Omental fat pad (tissue), 4 donors: ENCODE measurements at places on chromosomes 6 and 20. TPM values are rescaled to one million over a fixed set of nuclear protein-coding genes. Genes with fewer than 3 reads are reported as not detected.

The OOEP gene
- total RNA-seq: not detected

GRCh38 chr6:113842165-113842564 is 15.0 kb upstream of the MARCKS start:
- DNase-seq: no peak

The PGC gene
- not detected for total RNA-seq

The IFT52 gene
- total RNA-seq: 21.2 TPM

- no peak for DNase-seq
Measured at GRCh38 chr20:24492698-24493097, 23.3 kb downstream of the SYNDIG1 start.

- DNase-seq: no peak
Measured at GRCh38 chr6:75213732-75214131, 7.9 kb upstream of the COL12A1 start.

The C20orf141 gene
- total RNA-seq: 1.2 TPM

DNA sequence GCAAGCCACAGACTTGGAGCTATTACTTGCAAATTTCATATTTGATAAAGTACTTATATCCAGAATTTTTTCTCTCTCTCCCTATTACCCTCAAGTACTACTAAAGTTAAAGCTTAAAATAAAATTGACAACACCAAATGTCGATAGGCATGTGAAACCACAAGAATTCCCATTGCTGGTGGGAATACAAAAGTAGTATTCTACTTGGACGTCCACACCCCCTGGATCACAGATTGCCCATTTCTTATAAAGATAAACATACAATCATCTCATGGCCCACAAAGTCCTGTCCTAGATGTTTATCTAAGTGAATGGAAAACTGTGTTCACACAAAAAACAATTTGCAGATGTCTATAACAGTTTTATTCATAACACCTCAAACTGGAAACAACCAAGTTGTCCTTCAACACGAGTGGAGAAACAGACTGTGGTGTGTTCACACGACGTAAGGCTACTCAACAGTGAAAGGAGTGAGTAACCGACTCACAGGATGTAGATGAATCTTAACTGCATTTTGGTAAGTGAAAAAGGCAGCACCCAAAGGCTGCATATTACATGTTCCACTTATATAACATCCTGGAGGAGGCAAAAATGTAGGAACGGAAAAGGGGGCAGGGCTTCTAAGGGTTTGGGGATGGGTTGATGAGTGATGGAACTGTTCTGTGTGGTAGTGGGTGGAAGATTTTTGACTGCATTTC is 297.4 kb downstream of the THBS2 start:
- DNase-seq: no peak

GRCh38 chr6:101066481-101066880 is 185.4 kb upstream of the ASCC3 start:
- no peak for DNase-seq

The CFAP206 gene
- not detected for total RNA-seq

The ZNF391 gene
- 4.5 TPM for total RNA-seq

The GPX5 gene
- not detected for total RNA-seq

GRCh38 chr6:144283646-144284477 is 1.3 kb upstream of the UTRN start:
- DNase-seq: no peak

DNA sequence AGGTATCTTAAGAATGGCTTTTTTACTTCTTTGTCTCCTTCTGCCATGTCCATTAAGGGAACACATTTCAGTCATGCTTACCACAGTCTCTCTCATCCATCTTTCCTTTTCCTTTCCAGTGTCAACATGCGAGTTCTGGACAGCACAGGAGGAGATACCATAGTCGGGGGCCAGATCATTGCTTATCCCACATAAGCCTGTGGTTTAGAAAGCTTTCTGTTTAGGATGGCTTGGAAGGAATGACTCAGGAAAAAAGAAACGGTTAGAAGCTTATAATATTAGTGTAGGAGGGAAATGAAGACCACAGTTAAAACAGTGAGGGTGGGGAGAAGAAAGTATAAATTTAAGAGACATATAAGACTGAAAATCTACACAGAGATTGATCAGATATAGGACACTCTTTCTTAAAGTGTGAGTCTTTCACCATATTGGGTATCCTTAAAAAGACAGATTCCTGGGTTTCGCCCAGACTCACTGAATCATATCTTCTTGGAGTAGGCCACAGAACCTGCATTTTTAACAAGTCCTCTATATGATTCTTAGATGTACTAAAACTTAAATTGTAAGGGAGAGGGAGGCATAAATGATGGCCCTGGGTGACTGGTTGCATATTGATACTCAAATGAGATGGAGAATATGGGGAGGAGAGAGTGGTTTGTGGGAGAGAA is 36.1 kb downstream of the DSE start:
- no peak for DNase-seq

The CFB gene
- total RNA-seq: 1,024 TPM

The RBM24 gene
- total RNA-seq: 1.8 TPM

DNA sequence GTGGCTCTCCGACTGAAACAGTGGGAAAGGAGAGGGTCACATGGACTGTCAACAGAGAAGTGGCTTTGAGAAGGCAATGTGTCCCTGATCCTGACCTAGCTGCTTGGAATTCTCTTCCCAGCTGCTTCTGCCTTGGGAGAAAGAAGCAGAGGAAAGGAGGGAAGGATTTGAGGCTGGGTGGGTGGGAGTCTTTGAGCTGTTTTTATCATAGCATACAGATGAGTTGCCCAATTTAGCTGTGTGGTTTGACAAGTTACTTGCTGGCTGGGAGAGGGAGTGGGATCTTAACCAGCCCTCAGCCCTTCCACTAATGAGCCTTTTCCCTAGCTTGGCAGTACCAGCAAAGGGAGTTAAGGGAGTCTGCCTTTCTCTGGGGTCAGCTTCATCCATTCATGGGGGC is 51.1 kb upstream of the MYL9 start:
- no peak for DNase-seq

DNA sequence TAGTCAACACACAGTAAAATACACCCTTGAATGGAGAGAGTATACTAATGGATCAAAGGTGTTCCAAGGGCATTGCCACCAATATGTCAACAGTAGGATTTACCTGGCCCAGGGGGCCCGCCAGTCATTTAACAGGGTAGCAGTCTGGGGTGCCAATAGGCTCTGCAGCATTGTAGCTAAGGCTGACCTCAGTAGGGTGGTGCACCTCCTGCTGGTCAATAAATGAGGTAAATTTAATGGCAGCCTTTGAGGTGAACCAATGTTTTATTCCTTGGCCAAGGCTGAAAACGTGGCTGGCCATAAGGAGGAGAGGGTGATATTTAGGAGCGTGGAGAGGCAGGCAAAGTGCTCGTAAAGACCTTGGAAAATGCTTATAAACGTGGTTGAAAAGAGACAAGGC is 147.2 kb downstream of the RPS12 start:
- no peak for DNase-seq
